ENCODE measurements at places on chromosomes 1 and 21.
A peak's percentile ranks its signal among the peaks of the same experiment; 100 is the strongest.

GRCh38 chr1:8818325-8818775, 910 bp upstream of the RERE start:
- peak; percentile 92 for DNase-seq

GRCh38 chr1:71640116-71640515, 559.3 kb upstream of the ZRANB2 start:
- no peak for DNase-seq

DNA sequence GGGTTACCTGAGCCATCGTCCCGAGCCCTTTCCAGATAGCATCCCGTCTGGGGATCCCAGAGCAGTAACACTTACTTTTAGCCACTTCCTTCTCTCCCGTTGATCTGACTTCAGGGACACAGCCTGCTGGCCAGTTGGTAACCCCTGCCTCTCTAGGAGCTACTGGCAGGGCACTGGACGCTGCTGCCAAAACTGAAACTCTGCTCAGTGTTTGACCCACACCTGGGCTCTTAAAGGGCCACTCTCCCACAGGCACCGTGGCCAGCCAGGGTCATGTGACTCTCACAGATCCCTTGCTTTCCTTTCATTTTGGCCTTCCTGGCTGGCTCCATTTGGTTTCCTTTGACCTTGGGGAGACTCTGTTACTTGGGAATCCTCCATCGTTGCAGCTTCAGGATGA, at the start of gene PIGR:
PIGR (minus strand) TSS at position 206 of the 400 bp plus-strand sequence. CDS start 5,935 bp downstream, outside the sequence.
- DNase-seq: no peak

- DNase-seq: no peak
Observed at GRCh38 chr1:40405812-40406211, 32.3 kb downstream of the SMAP2 start.

GRCh38 chr1:20031161-20031560, 38.8 kb upstream of the PLA2G5 start:
- DNase-seq: no peak

- no peak for DNase-seq
Observed at GRCh38 chr1:151130987-151131586, 15.3 kb downstream of the SEMA6C start.

- no peak for DNase-seq
Observed at GRCh38 chr1:15733726-15734226, 2.3 kb upstream of the SLC25A34 start.

DNA sequence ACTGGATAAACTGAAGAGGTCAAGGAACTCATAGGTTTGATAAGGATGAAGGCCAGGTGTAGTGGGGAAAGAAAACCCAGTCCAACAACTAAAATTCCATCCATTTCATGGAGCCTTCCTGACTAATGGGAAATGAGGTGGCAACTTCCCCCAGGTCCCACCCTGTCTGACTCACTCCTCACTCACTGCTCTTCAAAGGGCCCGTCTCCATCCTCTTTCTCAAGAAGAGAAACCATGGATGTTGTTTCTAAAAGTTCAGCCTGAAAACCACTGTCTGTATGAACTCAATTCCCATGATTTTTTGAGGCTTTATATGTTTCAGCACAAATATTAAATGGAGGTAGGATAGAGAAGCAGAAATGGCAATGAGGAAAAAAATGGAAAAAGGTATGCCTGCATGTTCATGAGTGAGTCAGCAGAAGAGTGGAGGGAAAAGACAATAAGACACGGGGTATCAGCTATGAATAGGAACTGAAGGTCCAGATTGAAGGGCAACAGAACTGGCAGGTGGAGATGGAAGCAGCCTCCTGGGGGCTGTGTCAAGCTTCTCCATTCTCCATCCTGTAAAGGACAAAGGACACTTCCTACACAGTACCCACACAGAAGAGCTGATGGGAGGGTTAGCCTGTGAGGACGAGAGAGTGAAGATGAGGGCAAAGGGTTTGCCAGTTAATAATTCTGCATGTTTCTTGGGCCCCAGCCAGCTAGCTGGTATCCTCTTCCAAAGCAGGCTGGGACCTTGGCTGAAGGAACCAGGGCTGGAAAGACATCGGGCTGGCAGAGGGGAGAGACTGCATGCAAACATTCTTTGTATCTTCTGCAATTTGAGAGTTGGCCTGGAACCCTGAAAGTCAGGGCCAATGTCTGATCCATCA, 5.5 kb upstream of the ELOVL1 start:
- peak; percentile 93 for DNase-seq

GRCh38 chr1:177984136-177984525, 14.3 kb upstream of the SEC16B start:
- DNase-seq: peak; percentile 8

GRCh38 chr1:206065547-206066145, 12.7 kb downstream of the RHEX start:
- DNase-seq: no peak

- DNase-seq: peak; percentile 60
Observed at GRCh38 chr1:17661546-17662157, 93.5 kb upstream of the ACTL8 start.

- DNase-seq: peak; percentile 93
Observed at GRCh38 chr1:243421784-243422183, 165.9 kb downstream of the SDCCAG8 start.

DNA sequence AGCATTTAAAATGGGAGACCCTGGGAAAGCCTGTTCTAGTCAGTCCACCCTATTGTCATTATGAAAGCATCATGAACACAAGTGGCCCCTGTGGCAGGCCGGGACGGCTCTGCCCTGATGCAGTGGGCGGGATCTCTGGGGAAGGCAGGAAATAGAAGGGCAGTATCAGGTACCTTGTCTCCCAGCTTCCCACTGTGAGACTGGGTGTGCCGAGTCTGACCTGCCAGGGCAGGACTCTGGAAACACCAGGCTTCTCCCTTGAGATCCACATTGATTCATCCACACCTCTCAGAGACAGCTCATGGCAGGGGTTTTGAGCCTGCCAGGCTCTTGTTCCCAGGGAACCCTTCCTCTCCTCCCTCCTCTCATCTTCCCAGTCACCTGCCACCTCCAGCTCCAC, 24.5 kb upstream of the GNPAT start:
- DNase-seq: no peak

- DNase-seq: peak; percentile 95
Observed at GRCh38 chr21:36587388-36587787, 107.5 kb upstream of the CLDN14 start.

GRCh38 chr1:56666112-56666608, 21.0 kb downstream of the PRKAA2 start:
- DNase-seq: no peak

GRCh38 chr1:17011439-17012307, at the start of gene ATP13A2:
Gene ATP13A2, minus strand, starts transcription at chr1:17011928. Its CDS starts 190 bp downstream, at chr1:17011738.
- DNase-seq: peak; percentile 90

- DNase-seq: no peak
Observed at GRCh38 chr1:111214884-111215283, 12.6 kb upstream of the CHI3L2 start.

- DNase-seq: peak; percentile 77
Observed at GRCh38 chr1:1422465-1423244, 1.6 kb upstream of the ANKRD65 start.

DNA sequence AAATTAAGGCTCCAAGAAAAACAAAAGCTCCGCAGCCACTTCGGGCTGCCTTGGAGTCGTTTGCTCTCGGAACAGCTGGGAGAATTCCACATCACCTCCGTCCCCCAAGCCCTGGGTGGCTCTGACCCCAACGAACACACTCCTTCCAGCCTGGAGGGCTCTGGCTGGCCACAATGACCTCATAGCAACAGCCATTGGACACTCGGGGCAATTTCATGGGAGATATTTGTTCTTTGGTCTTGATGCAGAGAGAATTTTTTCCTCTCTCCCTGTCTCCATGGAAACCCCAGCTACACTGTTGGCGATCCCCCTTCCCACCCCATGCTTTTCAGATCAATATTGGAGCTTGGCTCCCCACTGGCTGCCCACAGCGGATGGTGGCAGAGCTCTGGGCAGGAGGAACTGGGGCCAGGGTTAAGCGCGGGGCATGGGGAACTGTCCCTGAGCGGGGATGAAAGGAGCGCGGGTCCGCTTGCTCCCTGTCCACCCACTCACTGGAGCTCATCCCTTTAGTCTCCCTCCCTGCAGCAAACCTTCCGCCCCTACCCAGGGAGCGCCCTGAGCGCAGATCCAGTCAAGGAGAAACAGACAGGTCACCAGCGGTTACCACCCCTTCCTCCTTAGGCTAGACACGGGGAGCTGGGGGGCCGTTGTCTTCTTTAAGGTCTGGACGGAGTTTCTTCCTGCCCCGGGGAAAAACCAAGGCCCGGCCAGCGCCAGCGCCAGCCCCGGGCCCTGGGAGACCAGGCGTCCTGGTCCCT, 1.2 kb downstream of the WNT4 start:
- DNase-seq: peak; percentile 8

GRCh38 chr1:109228167-109228566, 14.4 kb downstream of the SARS1 start:
- DNase-seq: no peak

DNA sequence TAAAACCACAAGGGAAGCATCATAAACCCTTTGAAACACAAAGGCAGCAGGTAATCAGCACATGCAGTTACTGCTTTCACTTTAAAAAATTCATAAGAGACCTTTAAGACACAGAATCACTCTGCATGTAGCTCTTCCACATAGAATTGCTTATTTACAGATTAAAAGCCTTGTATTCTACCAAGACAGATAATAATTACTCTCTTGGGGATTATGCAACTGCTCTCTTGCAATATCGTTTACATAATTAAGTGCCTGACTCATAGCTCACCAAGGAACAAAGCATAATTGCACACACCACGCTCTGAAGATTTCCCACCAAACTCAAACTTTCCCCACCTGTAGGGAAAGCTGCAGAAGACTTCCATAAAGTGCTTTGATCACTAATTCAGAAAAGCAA, 87.9 kb downstream of the VAV3 start:
- no peak for DNase-seq

GRCh38 chr21:15291621-15292266, 226.9 kb upstream of the NRIP1 start:
- DNase-seq: peak; percentile 51

DNA sequence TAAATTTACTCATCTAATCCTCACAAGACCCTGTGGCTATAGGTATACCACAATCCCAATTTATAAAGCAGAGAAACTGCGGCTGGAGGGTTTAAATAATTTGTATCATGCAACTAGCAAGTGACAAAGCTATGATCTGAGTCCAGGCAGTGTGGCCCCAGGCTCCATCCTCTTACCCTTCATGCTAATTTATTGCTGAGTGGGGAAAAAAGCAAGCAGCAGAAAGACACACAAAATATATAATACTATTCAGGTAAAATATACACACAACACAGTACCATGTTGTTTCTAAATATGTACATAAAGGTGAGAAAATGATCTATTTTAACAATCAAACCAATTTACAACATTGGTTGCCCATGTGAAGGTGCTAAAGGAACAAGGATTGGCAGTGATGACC, 17.3 kb upstream of the LORICRIN start:
- no peak for DNase-seq

DNA sequence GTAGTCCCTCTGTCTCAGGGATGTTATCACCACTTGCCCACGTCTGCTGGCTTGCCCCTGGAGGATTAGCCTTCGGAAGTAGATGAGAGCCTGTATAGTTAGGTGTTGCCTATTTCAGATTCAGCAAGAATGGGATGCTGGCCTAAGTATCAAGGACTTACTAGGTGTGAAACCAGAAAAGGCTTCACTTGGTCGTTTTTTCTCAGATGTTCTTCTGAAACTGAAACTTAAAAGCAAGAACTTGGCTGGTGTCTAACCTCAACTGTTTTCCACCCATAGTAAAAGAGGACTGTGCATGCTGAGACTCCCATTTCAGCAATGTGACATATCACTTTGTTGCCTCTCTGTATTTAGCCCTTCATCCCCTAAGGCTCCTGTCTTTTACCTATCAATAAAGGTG, 67.0 kb upstream of the LRRC53 start:
- no peak for DNase-seq

GRCh38 chr1:168427051-168427450, 116.7 kb downstream of the XCL2 start:
- no peak for DNase-seq

GRCh38 chr1:186210258-186210657, 164.8 kb downstream of the TPR start:
- DNase-seq: no peak
